ENCODE measurements at places on chromosomes 6 and 20.

- DNase-seq, result no peak
These were observed 30.3 kb downstream of the ZNF318 start for GRCh38 chr6:43339168-43339567.

- no peak for DNase-seq
These were observed 149.5 kb upstream of the SASH1 start for GRCh38 chr6:148193063-148193680.

GRCh38 chr6:32845384-32845884 is 1.6 kb upstream of the PSMB8 start:
- peak; percentile 50 for DNase-seq

- DNase-seq, result no peak
These were observed 90.2 kb downstream of the PTPN1 start for GRCh38 chr20:50600281-50600895.

DNA sequence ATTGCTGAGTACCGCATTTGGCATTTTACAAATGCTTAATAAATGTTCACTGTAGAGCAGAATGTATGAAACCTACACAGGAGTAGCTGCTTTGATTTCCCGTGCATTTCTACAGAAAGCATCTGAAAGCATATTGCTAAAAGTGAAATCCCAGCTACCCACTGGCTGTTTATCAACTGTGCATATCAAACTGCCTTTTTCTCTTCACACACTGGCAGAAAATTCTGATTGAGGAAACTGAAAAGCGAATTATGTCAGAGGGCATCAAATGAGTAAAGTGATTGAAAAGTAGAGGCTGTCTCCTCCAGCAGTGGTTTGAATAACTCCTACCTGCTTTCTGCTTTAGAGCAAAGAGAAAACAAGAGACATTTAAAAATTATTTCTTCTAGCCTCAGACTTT is 28.0 kb downstream of the STX11 start:
- peak; percentile 22 for DNase-seq

DNA sequence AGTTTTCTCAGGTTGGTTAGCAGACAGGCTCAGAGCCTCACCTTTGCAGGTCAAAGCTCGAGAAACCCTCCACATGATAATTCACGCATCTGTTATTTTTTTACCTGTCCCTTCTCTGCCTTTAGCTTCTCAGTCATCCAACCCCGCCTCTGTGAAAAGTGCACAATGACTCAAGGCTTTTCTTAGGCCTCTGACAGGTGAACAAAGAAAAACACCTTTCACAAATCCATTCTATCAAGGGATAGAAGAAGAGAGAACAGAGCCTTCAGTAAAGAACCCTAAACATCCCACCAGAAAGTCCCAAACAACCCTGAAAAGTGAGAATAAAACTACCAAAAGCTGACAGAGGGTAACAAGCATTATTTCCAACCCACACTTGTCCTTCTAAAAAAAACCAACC is 178.2 kb downstream of the GJA10 start:
- DNase-seq, result no peak

- DNase-seq, result peak; percentile 61
These were observed 778 bp downstream of the PSMG4 start for GRCh38 chr6:3259491-3259958.

DNA sequence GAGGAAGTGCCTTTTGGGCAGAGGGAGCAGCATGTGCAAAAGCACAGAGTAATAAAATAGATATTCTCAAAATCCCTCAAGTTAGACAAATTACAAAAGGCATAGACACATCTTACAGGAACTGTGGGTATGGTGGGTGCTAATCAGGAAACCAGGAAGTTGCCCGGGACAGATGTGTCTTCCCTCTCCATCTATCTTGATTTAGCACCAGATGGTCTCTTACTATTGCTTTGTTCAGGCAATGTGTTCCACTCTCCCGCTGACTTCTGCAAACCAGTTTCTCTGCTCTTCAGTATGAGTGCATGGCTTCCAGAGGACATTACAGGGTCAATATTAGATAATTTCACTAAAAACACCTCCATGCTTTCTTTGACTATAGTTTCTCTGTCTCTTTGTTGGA is 13.2 kb downstream of the CITED2 start:
- no peak for DNase-seq

DNA sequence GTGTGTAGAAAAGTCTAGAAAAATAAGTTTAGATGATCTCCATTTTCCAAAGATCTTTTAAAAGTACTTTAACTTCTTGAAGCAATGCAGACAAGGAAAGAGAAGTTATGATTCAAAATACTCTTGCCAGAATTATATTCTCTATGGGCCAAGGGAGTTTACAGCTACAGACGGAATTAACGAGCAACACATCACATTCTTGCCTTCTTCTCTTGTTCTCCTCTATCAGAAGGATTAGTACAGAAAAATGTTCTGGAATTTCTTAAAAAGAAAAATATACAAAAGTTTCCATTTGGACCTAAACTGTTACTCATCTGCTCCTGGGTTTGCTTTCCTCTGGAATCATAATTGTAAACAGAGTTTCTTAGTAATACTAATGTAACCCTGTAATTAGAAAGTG is 284.7 kb upstream of the HSF2 start:
- DNase-seq, result no peak

GRCh38 chr20:60055740-60056139 is 97.5 kb downstream of the CDH26 start:
- DNase-seq, result peak; percentile 33

- no peak for DNase-seq
These were observed 285.4 kb upstream of the CHD6 start for GRCh38 chr20:41903586-41903985.

GRCh38 chr20:36591281-36591680 is 14.3 kb upstream of the RAB5IF start:
- DNase-seq, result no peak

DNA sequence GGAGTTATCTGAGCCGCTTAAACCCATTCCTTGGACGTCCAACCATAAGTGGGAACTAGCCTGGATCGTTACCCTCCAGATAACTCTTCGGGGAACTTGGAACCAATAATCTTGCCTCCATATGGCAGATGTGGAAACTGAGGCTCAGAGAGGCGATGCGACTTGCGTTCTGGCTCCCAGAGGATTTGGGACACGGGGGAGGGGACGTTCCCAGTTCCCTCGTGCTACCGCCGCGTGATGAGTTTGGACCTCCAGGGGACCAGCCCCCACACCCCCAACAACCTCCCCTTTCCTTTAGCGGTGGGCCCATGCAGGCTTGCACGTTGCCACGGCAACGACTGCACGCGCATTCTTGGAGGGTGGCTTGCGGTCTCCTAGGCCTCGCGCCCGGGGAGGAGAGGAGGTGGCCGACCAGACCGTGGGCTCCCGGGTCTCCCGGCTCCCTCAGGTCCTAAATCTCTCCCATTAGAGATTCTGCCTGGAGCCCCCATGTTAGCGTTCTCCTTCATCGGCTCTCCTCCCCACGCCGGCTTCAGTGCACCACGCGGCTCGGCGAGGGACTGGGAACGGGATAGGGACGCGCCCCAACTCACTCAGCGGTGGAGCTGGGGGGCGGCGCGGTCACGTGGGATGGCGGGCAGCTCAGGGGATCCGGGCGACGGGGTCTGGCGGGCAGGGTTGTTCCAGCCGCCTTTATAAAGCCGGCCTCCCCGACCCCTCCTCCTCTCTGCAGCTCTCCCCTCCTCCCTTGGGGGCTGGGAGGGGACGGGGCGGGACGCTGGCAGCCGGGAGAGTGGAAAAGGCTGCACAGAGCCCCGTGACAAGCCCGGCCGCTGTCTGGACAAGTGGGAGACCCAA is at the start of gene PLTP:
TSS of gene PLTP (minus strand) at position 670 of the 858 bp plus-strand sequence. CDS start 703 bp downstream, outside the sequence.
- DNase-seq, result peak; percentile 47

- DNase-seq, result no peak
These were observed 85.2 kb downstream of the SHLD1 start for GRCh38 chr20:5835321-5835821.

DNA sequence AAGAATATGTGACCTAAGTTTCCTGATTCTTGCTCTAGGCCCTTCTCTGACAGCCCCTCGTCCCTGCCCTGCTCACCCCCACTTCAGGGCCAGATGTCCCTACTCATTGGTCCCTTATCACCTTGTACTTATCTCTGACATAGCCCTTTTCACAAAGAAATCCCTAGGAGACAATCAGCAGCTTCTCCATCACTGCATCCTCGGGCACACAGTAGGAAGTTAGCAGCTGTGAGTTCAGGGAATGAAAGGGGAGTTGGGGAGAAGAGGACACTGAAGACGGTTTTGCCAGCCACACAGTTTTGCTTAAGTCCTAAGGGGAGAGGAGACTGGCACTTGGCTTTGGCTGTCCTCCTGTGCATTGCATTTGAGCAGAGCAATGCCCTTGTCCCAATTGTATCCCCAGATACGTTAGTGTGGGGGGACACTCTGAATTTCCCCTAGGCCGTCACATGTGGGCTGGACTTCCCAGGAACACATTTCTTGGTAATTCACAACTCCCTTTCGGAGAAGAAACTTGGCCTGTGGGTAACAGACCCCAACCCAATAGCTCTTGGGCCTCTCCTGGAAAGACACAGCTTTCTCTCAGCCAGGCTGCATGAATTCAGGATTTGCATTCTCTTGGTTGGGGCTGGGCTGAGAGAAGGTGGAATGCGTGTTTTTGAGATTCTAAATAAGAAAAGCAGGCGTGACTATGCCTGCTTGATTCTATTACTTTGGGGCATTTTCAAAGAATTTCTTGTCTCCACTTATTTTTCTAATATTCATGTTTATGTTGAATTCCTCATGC is 177.6 kb downstream of the UST start:
- DNase-seq, result no peak

DNA sequence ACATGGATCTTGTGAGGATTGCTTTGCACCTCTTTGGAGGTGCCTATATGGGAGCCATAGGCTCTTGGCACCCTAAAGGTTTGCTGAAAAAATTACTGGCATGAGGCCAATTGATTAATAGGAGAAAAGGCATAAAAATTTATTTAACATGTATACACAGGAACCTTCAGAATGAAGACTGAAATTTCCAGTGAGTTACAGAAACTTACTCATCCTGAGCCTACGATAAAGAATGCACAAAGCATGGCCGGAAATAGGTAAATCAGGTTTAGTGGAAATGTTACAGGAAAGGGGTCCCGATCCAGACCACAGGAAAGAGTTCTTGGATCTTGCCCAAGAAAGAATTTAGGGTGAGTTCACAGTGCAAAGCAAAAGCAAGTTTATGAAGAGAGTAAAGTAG is 625.3 kb downstream of the MMUT start:
- no peak for DNase-seq

DNA sequence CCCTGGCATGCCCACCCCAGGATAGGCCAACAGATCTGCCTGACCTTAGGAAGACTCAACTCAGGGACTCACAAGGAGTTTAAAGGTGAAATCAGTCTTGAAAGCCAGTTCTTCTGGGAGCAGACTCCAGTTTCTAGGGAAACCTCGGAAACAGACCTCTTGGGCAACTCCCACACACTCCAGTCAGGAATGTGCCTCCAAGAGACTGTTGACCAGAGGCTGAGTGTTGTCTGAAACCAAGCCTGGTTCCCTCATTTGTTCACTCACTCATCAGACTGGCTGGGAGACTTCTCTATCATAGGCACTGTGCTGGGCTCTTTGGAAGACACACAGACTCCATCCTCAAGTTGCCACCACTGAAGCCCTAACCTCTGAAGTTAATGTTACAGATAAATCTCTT is 1.8 kb downstream of the TREM1 start:
- no peak for DNase-seq

DNA sequence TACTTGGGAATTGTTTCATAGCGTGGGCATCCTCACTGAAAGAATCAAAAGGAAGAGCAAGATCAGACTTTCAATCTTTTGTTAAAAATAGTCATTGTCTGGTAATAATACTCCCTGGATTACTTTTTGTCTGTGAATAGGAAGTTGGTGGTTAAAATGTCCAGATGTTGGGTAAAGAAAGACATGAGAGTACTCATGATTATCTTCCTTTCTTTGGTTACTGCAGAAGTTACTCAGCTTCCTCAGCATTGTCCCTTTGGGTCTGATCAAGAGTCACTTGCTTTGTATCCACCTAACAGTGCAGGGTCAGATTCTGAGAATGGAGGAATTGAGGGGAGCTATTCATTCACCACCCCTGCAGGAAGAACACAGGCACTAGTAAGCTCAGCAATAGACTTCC is 54.6 kb downstream of the RIN2 start:
- DNase-seq, result no peak

DNA sequence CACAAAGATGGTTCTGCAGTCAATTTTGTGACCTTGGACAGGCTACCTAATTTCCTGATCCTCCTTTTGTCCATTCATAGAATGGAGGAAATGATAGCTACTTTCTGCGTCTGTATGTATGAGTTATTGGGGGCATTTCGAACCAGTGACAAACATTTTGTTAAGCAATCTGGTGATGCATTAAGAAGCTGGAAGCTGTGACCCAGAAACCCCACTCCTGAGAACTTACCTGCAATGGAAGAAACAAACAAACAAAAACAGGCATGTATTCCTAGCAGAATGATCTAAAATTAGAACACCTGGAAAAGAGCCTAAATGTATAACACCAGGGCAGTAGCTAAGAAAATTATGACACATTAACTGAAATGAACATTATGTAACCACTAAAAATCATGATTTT is 33.4 kb upstream of the PRND start:
- DNase-seq, result no peak

- DNase-seq, result no peak
These were observed 176.4 kb upstream of the BMP2 start for GRCh38 chr20:6590891-6591637.

- no peak for DNase-seq
These were observed 147.0 kb downstream of the CDH26 start for GRCh38 chr20:60104993-60105803.

DNA sequence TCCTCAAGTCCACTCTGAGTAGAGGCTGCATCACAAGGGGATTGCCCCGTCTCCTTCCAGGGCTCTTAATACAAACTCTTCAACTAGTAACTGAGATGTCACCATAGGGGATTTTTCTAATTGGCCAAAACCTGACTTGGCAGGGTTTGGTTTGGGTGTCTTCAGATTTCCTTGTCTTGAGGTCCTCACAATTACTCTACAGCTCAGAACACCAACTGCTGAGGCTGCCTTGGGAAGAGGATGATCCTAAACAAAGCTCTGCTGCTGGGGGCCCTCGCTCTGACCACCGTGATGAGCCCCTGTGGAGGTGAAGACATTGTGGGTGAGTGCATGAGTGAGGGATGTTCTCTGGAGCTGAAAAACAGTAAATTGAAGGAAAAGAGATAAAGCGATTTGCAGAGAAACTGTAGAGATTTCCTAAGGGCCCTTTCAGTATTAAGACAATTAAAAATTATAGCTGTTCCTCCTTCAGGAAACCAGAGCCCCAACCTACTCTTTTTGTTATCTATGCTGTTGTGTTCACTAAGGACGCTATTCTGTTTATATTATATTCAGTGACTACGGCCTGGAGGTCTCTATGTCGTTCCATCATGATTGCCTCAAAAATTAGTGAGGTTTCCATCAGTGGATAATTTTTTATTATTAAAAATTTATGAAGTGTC is at the start of gene HLA-DQA1:
TSS of gene HLA-DQA1 (plus strand) at position 188 of the 662 bp plus-strand sequence. CDS start at position 241, 53 bp downstream.
- DNase-seq, result no peak

Data from activated T-cell treated with anti-CD3 and anti-CD28 coated beads, Interleukin-2, amount 50 U/mL, for 72 hours (primary cell).